HT1080 (cell line): ENCODE measurements at places on chromosomes 4 and X.

DNA sequence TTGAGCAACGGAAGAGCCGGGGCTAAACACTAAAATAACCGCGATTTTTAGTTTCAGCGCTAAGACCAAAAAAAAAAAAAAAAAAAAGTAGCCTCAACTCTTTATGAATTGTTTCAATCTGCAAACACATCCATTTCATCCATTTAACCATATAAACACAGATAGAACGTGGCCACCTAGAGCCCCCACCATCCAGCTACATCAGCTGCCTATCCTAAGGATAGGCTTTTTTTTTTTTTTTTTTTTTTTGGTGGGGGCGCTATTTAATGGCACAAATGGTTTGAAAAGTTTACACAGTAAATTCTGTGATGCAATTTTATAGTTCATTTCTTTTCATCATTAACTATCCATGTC is 492 bp upstream of the HDAC8 start:
- DNase-seq, result no peak

DNA sequence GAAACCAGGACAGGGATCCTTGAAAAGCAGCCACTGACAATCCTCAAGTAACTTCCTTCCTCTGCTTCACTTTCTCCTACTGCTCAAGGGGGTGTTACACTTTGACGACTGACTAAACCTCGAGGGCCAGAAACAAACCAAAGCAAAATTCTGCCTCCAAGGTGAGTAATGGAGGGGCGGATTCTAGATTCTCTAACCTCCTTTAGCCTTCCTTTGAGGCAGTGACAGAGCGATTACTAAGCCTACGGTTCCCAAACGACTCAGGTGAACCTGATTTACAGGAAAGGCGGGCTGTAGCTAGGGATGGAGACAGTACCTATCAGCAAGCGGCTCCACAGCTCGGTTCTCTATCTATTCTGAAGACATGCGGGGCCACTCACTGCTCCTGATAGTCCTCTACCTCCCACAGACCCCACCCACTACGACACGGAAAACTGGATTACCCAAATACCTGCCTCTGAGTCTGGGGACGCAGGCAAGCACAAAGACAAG is 487 bp downstream of the TBCK start:
- DNase-seq, result peak; percentile 50

DNA sequence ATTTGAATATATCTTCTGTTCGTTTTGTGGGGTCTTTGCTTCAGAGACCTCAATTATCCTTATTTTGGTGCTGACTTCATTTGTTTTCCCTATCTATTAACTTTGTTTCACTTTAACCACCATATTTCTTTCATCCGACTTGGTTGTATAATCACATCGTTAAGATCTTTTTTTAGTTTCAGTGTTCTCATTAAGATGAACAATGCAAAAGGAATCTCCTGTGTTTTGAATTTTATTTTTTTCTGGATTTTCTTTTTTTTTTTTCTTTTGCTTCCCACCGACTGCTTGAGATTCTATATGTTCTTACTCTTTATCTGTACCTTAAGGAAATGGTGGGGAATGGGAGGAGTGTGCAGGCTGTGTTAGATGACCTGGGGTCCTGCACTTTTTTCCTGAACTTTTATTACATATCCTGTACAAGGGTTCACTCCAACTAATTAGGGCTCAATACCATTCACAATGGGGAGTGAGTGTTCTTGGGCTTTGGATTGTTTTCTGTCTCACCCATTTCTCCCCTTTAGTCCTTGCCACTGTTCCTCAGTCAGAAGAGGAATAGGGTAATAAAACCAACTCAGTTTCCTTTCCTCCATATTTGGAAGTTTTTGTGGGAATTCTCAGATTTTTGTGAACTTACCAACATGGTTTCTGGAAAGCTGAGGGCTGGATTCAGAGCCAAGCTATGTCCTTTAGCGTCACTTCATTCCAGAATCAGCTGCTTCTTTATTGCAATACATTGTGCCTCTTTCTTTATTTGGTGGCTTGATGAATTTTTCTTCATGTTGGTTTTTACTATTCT is 43.2 kb upstream of the BMPR1B start:
- DNase-seq, result peak; percentile 8

DNA sequence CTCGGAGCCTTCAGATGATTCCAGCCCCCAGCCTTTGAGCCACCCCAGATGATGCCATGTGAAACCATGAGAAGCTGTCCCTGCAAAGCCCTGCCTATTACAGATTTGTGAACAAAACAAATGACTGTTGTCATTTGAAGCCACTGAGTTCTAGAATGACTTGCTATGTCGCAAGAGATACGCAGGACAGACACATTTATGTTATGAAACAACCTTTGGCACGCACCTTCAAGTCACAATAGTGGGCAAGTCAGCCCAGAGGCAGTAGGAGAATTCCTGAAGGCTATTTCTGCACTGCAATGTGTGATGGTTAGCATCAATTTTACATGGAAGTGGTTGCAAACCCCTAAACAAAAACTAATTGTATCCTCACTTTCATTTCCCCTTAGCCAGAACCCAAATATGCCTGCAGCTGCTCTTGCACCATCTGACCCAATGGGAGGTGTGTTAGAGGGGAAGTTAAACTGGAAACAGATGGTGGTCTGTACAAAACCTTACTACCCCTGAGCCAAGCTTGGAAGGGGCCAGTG is 174.4 kb upstream of the ATP6AP2 start:
- DNase-seq, result no peak

GRCh38 chr4:141469392-141469791 is 167.0 kb upstream of the IL15 start:
- no peak for DNase-seq

DNA sequence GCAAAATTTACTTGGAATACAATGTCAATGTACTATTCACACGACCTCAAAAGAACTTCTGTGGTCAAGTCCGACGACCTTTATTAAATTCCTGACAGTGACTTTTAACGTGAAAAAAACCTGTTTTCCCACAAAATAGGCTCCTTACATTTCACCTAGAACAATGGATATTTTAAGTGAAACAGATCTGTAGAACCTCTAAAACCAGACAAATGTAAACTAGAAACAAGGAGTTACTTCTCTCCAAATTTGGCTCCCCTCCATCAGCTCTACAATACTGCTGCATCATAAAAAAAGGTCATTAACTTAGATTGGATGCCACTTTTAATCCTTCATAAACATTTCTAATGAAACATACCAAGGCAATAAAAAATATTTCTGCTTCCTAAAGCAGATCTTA is 1.2 kb downstream of the NEK1 start:
- no peak for DNase-seq

DNA sequence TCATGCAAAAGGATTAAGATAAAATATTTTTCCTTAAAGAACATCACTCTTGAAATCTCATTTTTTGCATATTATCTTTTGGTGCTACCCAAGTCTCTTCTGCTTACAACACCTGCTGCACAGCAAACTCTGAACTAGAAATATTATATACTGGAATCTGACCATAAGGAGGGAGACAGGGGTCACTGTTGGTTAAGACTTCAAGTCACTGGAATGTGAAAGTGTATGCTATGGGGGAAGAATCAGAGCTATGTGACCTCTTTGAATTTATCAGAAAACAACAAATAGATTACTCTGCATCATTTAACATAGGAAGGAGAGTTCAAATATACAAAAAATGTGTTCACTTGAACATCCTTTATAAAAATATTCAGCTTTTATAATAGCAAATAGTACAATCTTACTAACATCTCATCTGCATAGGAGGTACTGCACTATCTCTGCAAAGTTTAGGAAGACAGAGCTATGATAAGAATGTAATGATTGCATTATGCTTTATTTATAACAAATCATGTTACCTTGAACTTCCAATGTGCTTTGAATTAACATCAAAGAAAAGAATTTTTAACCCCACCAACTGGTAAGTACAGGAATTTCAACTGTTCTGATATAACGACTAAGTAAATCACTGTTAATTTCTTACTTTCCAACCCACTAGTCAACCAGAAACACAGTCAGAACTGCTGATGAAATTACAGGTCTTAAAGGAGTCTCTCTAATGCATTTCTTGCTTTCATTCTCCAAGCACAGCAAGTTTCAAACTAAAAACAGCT is 69.8 kb downstream of the ZNF827 start:
- no peak for DNase-seq

- DNase-seq, result peak; percentile 99
Observed at GRCh38 chr4:73704314-73705055, 35.9 kb upstream of the CXCL8 start.

GRCh38 chr4:16075975-16076757 is 7.7 kb downstream of the PROM1 start:
- no peak for DNase-seq

DNA sequence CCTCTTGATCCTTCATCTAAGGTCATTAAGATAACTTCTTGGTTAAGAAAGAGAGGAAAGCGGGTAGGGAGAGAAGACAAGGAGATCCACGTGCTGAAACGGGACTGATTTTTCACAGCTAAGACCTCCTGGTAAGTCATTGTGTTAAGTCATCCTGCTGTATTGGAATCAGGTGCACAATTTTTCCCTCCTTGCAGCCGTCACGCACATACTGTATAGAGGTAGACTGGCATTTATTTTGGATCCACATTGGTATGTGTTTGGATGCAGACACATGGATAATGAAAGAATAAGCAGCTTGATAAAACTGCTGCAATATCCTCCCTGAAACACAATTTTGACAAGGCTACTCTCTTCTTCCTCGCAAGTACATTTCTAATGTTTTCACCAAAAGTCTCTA is 60.1 kb upstream of the NAP1L5 start:
- no peak for DNase-seq

GRCh38 chr4:183746305-183747229 is 87.5 kb downstream of the TRAPPC11 start:
- DNase-seq, result no peak

- no peak for DNase-seq
Observed at GRCh38 chr4:114941503-114941902, 171.9 kb downstream of the NDST4 start.

- peak; percentile 12 for DNase-seq
Observed at GRCh38 chrX:19443869-19444526, 71.3 kb downstream of the MAP3K15 start.

GRCh38 chrX:150940844-150941495 is 42.2 kb upstream of the HMGB3 start:
- DNase-seq, result no peak

DNA sequence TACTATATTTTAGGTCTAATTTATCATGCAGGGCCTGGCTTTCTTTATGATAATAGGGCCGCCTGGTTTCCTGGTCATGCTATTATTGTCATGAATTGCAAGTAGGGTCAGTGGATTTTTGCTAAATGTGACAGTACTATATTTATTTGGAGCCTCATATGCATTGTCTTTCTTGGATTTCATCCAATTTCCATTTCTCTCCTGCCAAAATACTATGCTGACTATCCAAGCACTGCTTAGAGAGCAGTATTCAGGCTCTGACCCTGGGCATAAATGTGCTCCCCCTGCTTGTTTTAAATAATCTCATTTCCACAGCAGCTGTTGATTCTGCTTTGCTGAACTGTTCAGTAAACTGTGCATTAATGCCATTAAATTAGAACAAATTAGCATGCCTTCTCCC is 269.3 kb downstream of the GPM6A start:
- no peak for DNase-seq

- no peak for DNase-seq
Observed at GRCh38 chr4:55483315-55483714, 63.4 kb downstream of the CLOCK start.

DNA sequence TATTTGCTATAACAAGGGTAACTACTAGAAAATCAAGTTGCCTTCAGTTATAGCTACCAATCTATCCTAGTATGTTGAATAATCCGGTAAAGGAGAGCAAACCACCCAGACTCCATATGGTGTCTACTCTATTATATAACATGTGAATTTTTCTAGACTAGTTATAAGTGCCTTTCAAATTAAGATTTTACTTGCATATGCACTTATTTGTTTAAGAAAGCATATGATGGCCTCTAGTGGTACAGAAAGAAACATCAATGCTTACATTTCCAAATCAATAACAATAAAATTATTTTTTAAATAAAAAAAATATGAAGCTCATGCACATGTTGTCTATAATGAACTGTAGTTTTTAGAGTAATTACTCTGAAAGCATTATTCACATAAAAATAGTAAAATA is 1516.4 kb upstream of the PABPC4L start:
- DNase-seq, result no peak

- no peak for DNase-seq
Observed at GRCh38 chr4:107999932-108000539, 10.3 kb downstream of the HADH start.

DNA sequence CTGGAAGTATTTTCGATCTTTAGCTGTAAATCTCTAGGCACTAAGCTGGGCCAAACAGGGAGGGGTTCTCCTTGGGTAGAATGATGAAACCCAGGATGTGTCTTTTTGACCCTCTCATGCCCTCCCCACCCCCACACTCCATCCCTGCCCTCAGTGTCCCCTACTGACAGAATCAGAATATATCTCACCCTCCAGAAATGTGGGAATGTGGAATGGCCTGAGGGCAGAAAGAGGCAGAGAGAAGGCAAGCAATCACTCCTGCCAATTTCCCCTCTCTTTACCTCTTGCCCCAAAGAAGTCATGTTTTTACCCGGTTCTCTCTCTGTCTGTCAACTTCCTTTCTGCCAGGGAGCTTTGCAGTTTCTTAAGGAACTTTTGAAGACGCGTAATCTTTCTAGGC is 34.4 kb downstream of the RAP2C start:
- DNase-seq, result no peak

DNA sequence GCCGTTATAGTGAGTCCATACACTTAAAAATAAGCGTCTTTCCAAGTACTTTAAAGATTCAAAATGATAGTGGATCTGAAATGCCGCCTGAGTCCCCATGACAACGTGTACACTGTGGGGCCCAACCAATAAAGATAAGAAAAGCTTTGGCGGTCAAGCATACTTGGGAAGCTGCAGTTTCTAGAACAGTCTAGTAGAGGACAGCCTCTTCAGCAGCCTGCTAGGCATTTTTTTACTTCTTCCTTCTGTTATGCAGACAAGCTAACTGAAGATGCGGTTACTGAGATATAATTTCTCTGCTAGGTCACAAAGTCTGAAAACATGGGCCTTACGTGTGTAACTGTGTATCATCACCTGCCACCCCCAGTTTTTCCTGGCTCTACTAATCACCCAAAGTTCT is 402 bp upstream of the UPRT start:
- DNase-seq, result no peak

DNA sequence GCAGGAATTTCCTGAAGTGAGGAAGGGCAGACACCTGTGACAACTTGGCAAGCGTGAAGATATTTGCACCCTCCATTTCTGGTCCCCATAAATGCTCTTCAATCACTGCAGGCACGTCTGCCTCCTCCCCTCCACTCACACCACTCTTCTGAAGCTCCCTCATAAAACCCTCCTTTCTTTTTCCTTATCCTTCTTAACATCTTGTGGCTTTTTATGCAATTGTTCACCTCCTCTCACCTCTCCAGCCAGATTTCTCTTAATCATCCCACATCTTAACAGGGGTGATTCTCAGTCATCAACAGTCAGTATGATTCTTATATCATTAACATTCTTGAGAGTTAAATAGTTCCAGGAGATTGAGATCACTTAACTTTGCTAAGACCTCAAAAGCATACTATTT is 277.4 kb downstream of the SPRY1 start:
- peak; percentile 8 for DNase-seq

DNA sequence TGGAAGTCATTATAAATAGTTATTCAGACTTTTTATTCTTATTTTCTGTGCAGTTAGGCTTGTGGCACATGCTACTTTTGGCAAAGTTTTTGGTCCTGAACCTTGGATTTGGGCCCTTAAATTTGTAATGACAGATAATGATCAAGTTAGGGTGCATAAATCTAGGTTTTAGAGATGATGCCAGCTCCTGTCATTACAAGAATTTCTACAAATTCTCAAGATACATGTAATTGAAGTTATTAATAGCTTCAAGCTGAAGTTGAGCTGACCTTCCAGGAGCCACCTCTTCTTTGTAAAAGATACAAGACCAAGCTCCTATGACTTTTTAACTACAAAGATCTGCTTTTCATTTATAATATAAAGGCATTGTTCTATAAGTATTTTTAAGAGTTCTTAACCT is 255.6 kb upstream of the UGT8 start:
- DNase-seq, result no peak
